Right hindlimb (tissue), 1 donor: ENCODE measurements at places on chromosomes 16 and 17.
A peak's percentile ranks its signal among the peaks of the same experiment; 100 is the strongest.

DNA sequence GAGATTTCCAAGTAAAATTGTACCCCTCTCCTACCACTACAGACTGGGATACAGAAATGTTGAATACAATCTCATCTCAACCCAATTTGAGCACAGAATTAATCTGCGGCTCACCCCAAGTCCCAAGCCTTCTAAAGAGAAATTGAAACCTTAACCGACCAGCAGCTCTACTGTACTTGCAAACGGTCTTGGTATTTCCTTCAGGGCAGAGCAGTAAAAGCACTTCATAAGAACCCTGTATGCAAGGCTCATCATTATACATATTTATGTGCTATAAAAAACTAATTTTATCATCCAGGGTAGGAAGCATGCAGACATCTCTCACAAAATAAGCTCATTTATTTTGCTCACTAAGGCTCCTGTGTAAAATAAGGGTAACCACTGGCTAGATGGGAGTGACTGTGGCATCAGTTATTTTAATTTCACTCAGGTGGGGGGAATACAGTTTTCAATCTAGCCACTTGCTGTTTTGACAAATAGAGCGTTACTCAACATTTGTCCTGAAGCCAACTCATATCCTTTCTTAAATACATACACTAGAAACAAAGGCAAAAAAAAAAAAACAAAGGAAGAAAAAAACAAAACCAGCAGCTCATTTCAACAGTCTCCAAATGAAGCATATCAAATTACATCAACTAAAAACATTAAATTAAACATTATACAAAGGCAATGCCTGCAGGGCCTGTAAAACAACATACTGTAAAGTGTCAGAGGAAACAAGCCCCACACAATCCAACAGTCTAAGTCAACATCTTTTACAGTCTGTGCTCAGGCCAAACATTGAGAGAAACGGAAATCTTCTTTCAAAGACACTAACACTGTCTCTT, 65.0 kb downstream of the PARN start:
- DNase-seq: no peak

DNA sequence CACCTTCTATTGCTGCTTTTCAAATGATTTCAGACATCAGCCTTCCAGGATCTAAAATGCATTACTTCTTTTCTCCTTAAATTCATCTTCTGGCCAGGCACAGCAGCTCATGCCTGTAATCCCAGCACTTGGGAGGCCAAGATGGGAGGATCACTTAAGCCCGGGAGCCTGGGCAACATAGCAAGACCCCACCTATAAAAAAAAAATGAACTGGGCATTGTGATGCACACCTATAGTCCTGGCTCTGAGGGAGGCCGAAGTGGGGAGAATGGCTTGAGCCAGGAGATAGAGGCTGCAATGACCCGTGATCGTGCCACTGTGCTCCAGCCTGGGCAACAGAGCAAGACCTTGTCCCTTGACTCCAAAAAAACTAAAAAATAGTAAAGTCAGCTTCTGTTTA, 208.5 kb downstream of the SPECC1 start:
- no peak for DNase-seq

DNA sequence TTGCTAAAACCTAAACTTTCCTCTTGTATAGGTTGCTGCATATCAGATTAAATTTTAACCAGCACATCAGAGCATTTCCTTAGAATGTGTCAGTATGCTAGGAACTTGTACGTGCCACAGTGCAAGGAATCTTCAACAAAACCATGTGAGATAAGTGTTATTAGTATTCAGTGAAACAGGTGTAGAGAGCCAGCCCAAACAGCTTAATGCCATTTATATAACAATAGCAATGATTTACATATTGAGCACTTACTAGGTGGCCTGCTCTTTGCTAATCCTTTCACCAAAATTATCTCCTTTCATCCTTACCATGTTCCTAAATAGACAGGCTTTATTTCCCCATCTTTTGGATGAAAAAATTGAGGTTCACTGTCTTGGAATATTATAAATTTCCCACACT, 485.7 kb downstream of the HS3ST4 start:
- no peak for DNase-seq

DNA sequence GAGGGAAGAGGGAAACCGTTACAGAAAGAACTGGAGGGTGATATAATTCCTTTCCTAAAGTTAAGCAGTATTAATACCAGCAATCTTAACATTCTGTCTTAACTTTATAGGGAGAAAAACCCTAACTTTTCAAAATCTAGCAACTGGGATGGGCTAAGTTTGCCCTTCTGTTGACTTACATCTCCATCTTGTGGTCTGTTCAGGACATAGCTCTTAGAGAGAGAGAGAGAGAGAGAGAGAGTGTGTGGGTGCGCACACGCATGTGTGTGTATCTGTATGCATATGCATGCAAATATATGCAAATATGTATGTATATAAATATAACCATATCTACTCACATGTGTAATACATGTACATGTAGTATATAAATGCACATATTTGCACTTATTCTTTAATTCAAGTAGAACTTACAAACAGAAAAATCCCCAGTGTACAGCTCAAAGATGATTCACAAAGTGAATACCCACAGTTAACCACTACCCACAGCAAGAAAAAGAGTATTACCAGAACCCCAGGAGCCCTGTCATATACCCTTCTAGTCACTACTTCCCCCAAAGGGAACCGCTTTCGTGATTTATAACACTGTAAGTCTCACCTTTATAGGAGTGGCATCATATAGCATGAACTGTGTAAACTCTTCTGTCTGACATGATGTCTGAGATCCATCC, 46.5 kb downstream of the STX8 start:
- DNase-seq: no peak

- DNase-seq: no peak
These were observed 478.8 kb upstream of the CDH11 start for GRCh38 chr16:65600629-65601028.

DNA sequence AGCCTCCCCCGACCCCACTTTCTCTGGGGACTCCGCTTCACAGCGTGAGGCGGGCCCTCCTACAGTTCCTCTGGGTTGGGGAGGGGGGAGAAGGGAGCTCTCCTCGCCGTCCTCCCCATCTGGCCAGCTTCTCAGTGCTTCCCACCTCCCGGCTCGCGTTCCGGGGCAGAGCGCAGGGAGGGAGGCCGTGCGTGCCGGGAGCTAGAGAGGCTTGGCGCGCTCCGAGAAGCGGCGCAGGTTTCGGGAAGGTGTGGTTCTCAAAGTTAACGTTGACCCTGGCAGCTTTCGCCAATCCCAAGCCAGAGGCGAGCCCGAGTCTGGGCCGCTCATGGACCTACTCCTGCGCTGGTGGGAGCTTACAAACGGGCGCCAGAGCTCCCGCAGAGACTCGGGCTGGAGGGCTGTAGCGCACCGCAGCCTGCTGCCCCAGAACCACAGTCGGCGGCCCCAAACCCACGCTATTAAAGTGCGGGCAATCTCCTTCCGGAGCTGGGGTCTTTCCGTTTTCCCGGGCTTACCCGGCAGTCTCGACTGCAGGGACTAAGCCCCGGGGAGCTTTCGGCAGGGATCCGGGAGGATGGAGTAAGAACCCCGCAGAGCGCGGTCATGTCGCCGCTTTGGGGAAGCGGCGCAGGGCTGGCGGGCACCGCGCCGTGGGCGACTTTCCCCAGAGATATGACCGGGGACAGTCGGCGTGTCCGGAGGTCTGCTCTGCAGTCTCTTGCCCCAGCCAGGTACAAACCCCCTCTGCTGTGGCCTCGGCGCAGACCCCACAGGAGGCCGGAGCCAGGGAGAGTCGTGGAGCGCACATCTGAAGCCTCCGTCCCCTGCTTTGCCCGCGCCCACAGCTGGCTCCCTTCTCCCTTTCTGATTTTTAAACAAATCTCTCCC, 787 bp downstream of the CDH11 start:
- peak; percentile 75 for DNase-seq

DNA sequence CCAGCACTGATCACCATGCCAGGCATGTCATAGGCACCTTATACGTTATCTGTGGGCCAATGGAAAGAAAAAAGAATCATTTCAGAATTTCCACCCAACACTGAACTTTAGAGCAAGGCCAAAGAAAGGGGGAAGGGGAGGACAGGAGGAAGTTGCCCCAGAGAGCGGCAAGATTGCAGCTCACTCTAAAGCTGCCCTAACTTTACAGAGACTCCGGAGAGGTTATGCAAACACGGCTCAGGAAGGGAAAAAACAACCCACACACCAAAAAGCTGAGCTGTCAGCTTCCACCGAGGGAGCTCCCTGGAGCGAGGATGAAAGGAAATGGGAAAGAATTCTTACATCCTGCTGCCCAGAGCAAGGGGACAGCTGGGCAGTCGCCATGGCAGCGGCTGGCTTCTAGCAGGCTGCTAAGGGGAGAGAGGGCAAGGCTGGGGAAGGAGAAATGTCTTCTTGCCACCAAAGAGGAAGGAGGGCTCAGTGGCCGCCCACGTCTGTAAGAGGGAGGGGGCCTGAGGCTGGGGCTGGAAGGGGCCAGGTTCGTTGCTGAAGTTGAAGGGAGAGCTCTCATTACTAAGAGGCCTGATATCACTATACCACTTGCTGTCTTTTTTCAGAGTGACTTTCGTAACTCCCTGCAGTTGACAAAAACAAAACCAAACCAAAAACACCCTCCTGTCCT, 18.2 kb downstream of the COTL1 start:
- peak; percentile 80 for DNase-seq

GRCh38 chr16:58378401-58378800, 13.9 kb upstream of the GINS3 start:
- DNase-seq: no peak

- no peak for DNase-seq
These were observed 105.9 kb upstream of the FAM20A start for GRCh38 chr17:68707031-68707430.

DNA sequence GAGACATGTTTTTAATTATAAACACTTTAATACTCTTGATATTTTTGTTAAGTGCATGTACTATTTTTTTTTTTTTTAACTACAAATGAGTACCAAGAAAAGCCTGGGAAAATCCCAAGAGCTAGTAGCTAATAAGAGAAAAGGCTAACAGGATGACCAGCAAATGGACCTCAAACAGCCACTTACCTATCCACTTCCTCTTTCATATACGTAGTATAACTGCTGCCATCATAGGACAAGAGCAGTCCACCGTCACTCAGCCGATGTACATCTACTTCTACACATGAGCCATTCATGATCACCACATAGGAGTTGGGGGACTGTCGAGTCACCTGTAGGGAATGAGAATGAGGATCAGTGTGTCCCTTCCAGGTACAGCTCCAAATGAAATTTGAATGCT, 128.0 kb upstream of the C17orf78 start:
- no peak for DNase-seq

GRCh38 chr16:65524997-65525396, 403.1 kb upstream of the CDH11 start:
- DNase-seq: peak; percentile 80

- no peak for DNase-seq
These were observed 44.8 kb downstream of the GLG1 start for GRCh38 chr16:74562117-74562516.

DNA sequence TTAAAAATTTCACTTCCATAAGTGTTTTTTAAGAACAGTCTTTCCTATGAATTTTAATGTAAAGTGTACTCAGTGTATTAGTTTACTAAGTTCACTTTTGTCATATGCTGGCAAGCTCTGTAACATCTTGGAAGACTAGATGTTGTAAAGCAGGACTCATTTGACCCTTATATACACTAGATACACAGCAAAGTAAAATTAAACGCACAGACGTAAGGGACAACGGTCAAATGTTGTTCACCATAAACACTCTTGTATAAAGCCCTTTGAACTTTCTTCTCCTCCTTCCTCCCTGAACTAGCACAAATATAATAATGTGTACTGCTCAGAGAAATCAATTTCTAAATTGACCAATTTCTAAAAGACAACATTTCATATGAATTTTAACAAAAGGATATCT, 7.0 kb upstream of the GOT2 start:
- no peak for DNase-seq

DNA sequence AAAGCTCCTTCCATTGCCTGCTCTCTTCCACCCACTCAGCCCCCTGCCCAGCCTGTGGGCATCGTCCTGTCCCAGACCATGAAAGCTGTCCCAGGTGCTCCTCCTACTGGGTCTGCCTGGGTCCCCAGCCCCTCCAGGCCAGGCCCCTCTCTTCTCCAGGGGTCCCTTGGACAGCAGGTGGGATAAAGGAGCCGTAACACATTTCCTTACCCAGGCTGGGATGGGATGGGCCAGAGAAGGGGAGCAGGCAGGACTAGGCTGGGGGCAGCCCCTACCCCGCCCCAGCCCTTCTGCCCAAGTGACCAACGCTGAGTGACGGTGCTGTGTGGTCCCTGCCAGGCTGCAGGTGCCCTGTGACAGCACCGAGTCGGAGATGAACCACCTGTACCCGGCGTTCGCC, 80.1 kb downstream of the MGAT5B start:
- DNase-seq: no peak

DNA sequence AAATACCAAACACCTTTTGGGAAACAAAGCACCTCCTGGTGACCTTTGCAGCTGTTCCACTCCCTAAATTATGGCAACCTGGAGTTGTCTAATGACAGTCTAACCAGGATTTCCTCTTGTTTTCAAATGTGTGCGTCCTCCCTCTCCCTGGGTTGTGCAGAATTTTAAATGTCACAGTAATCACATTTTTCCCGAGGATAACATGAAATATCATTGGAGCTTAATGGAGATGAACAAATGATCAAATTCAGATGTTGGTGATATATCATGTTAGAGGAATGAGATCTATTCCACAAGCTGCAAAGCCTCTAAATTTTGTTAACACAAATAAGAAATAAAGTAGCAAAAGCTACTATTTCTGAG, 86.9 kb upstream of the HLF start:
- DNase-seq: no peak

DNA sequence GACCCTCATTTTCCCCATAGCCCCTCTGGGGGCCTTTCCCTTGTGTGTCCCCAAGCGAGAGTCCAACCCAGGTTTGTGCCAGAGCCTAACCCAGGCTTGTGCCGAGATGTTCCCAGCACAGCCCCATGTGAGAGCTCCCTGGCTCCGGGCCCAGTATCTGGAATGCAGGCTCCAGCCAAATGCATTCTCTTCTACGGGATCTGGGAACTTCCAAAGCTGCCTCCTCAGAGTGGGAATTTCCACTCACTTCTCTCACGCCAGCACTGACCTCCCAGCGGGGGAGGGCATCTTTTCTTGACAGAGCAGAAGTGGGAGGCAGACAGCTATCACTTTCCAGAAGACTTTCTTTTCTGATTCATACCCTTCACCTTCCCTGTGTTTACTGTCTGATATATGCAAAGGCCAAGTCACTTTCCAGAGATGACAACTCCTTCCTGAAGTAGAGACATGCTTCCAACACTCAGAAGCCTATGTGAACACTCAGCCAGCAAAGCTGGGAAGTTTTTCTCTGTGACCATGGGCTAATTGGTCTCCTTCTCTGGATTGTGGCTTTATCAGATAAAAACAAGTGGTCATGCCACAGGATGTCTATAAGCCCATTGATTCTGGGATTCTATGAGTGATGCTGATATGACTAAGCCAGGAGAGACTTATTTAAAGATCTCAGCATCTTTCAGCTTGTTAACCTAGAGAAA, 2.5 kb upstream of the CCL2 start:
- DNase-seq: peak; percentile 93

- no peak for DNase-seq
These were observed 13.2 kb downstream of the IGFBP4 start for GRCh38 chr17:40456396-40456951.
